ENCODE measurements at places on chromosomes 4 and X.
A peak's percentile ranks its signal among the peaks of the same experiment; 100 is the strongest.

DNA sequence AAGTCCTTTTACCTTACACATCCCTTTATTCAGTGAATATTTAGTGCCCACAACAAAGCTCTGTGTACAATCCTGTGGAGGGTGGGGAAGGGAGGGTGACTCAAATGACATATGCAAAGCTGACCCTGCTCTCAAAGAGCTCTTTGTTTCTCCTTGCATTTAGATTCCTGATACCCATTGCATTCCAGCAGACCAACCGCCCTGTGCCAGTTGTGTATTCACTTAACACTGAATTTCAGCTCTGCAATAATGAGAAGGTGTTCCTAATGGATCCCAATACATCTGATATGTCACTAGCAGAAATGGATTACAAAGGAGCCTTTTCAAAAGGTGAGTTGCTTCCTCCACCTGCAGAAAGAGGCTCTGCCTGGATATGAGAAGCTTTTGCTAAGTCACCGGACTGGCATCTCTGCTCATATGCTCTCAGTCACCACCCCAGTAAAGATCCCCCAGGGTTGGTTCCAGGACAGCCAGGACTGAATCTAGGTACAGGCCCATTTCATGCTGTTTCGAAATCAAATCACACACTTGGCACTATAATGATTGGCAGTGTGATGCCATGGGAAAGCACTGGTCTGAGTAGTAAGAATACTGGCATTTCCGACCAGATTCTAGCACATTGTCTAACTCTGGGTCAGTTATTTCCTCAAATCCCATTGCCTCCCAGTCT lies 17.1 kb upstream of the ANXA3 start:
- DNase-seq: no peak

- DNase-seq: no peak
These were observed 124.4 kb downstream of the CHRDL1 start for GRCh38 chrX:110671068-110671803.

GRCh38 chrX:102832661-102833060 lies 104.4 kb upstream of the RAB40AL start:
- DNase-seq: no peak

GRCh38 chr4:7451434-7451789 lies 16.7 kb upstream of the PSAPL1 start:
- no peak for DNase-seq

DNA sequence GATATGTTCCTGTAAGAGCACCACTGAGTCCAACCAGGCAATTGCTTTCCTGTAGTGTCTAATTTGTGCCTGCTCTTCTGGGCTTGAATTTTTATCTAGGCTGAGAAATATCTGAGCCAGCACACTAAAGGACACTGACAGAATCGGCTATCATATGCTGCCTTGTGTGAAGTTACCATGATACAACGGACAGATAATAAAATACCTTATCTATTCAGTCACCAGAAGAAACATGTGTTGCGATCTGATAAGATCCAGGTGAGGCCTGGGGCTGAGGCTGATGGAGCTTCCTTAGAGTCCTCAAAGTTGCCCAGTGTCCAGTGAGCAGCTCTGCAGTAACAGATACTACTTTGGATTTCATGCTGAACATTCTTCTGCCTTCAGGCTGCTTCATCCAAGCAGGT lies 111.8 kb downstream of the ZNF518B start:
- DNase-seq: no peak

- DNase-seq: no peak
These were observed 311.4 kb downstream of the MAPK10 start for GRCh38 chr4:86048426-86048825.

DNA sequence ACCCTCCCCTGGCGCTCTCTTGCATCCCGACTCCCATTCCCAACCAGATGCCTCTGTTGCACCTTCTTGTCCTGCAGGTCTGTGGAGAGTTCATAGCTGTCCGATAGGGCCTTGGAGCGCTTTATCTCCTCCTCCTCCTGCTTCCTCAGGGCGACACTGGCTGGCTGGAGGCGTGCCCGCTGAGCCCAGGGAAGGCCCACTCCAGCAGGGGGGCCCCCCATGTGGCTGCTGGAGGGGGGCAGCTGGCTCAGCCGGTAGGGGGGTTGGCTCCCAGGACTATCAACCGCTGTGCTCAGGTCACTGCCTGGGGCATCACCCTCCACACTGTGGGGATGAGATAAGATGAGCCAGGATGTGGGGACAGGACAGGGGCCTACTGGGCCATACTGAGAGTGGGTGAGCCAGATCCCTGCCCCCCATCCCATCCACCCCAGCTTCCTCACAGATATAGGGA lies 25.6 kb downstream of the IQSEC2 start:
- DNase-seq: no peak

- no peak for DNase-seq
These were observed 230.9 kb downstream of the C4orf33 start for GRCh38 chr4:129326571-129327460.

DNA sequence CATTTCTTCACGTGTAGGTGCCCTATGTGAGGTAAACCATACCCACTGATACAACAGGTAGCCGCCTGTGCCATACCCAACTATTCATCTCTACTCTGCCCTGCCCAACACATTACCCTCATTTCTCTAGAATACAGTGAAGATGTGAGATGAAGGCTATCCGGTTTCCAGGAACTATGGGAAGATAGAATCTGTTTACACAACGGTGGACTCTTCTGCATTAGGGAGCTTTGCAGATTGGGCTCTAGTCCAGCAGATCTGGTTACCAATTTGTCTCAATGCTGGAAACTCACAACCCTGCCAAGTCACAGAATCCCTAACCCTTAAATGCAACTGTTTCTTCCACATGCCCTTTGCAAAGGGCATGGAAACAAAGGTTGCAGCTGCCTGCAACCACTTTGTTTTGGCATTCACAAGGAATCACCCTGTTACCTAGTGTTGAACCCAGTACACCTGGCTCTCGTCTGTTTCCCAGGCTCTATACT lies 6.4 kb upstream of the SLAIN2 start:
- DNase-seq: no peak

- no peak for DNase-seq
These were observed 111.5 kb upstream of the PSAPL1 start for GRCh38 chr4:7546152-7546808.

GRCh38 chr4:94453391-94453963 lies 1.7 kb downstream of the PDLIM5 start:
- no peak for DNase-seq

- DNase-seq: no peak
These were observed 32.2 kb upstream of the UGT2B4 start for GRCh38 chr4:69527924-69528323.

GRCh38 chrX:47458528-47458927 lies 24.5 kb downstream of the ZNF41 start:
- DNase-seq: no peak

DNA sequence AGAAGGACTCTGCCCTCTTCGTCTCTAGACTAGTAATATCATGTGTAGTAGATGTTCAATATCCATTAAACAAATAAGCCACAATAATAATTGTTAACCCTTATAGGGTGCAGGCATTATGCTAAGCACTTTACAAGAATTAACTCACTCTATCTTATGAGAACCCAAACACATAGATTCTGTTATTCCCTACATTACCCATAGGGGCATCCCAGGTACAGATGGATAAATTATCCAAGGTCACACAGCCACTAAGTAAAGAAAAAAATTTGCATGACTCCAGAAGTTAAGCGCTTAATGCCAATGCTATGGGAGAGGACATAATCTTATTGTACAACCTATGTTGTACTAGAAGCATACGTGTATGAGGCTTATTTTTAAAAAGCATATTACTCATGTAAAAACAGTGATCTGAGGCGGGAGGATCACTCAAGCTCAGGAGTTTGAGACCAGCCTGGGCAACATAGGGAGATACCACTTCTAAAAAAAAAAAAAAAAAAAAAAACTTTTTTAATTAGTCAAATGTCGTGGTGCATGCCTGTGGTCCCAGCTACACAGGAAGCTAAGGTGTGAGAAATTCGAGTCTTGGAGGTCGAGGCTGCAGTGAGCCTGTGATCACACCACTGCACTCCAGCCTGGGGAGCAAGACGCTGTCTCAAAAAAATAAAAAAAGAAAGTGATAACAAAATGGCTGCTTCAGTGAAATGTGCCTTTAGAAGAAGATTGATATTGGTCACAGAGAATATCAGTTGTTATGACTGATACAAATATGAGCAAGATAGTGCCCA lies 13.6 kb downstream of the LDB2 start:
- no peak for DNase-seq

DNA sequence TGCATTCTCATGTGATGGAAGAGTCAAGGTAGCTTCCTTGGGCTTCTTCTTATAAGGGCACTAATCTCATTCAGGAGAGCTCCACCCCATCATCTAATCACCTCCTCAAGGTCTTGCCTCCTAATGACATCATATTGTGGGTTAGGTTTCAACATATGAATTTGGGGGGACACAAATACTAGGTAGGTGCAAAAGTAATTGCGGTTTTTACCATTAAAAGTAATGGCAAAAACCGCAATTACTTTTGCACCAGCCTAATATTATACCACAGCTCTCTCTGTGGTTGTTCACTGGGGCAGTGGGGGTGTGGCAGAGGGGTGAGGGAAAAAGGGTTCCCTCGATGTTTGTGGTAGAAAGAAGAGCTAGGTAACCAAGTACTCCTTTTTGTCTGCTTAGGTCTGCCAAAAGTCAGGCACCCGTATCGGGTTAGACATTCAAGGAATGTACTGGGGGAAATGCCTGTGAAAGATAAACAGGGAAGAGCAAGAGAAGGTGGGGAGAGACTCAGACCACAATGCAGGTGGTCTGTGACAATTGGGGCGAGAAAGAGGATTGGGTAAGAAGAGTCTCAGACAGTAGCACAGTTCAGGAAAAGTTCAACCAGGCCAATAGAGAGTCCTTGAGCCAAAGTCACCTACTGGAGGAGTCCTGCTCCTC lies 78.9 kb upstream of the MTM1 start:
- no peak for DNase-seq

DNA sequence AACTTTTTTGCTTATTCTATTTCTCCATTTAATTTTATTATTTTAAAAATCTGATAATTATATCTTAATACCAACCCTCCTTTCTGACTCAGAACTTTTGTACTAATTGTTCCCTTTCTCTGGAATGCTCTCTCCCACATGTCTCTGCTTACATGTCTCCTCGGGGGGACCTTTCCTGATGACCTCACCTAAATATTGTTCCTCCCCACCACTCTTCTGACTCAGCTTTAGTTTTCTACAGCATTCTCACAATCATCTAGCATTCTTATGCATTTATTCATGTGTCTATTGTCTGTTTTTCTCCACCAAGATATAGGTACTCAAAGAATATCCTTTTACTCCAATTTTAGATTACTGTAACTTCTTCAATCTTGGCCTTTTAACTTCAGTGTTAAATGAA lies 128.7 kb downstream of the MSL3 start:
- DNase-seq: no peak

- no peak for DNase-seq
These were observed 50.8 kb upstream of the SETD7 start for GRCh38 chr4:139606579-139607501.

GRCh38 chrX:2340991-2341390 lies 159.8 kb downstream of the DHRSX start:
- no peak for DNase-seq

GRCh38 chrX:103361798-103362197 lies 5.5 kb downstream of the TCEAL9 start:
- DNase-seq: no peak

DNA sequence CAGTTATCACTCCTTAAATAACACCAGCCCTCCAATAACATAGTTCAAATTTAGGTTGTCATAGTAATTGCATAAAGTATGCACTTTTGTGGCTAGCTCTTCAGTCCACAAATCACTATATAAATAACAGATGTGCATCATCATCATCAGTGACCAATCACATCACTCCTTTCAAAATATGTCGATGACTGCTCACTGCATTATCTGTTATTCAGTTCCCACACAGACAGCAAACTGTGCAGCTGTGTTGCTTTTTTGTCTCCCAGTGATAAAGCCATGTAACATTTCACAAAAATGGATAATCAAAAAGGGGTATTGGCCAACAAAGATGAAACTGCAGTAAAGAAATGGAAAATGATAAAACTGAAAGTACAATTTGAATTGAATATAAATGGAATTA lies 205.4 kb downstream of the DCLK2 start:
- DNase-seq: peak; percentile 79

DNA sequence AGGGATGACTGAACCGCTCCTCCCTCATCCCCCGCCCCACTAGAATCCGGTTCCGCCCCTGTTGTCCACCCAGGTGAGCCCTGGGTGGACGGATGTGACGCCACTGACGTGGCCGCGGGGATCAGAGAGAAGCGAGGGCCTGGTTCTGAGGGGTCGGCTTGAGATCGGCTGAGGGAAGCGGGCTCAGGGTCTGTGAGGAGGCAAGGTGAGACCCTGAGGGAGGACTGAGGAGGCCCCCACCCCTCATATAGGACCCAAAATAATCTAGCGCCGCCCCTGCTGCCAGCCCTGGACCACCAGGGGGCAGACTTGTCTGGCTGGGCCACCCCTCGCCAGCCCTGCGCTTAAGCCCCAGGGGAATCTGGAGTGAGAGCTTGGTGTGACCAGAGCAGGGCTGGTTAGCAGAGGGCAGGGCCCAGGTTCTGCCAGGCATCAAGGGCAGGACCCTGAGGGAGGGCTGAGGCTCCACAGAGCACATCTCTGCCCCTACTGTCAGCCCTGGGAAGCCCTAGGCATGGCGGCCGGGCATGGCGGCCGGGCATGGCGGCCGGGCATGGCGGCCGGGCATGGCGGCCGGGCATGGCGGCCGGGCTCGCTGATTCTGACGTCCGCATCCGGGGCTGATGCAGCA lies at the start of gene MAGEA8:
TSS of gene MAGEA8 (plus strand) at position 103 of the 631 bp plus-strand sequence. CDS start 3,090 bp downstream, outside the sequence.
- DNase-seq: no peak

GRCh38 chrX:110082161-110082560 lies 79.2 kb downstream of the TMEM164 start:
- no peak for DNase-seq

DNA sequence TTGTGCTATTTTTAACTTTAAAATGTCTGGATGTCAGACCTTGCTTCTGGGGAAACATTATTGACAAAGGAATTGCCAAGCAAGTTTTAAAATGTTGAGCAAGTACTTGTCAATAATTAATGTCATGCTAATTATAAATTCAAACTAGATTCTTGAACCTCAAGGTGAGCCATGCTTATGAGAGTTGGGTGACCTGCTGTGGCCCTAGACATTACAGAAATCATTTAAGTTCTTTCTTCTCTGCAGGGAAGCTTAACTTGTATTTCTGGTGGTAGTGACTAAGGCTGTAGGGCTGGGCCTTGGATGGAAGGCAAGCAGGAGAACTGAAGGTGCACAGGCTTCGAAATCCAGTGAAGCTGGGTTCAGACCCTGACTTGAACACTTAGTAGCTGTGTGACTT lies 14.8 kb upstream of the UCHL1 start:
- DNase-seq: no peak

DNA sequence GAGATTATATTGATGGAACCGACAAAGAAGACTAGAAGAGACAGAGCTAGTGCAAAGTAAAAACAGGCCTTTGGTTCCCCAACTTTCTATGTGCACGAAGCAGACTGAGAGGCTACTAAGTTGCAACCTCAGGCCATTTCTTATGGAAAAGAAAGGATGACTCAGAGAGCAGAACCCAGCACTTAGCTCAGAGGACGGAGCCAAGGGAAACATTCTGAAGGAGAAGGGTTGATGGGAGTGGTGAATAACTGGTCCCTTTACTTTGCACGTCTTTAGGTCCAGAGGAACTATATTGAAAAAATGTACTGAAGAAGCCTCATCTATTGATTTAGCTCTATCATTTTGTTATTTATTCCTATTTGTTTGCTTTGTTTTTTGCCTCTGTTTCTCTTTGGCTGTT lies 182.1 kb downstream of the CPE start:
- no peak for DNase-seq

GRCh38 chr4:7134737-7135388 lies 57.5 kb upstream of the SORCS2 start:
- peak; percentile 83 for DNase-seq

GRCh38 chr4:142567199-142567598 lies 278.9 kb downstream of the INPP4B start:
- DNase-seq: no peak

Data from smooth muscle cell of the brain vasculature (primary cell).